ENCODE measurements at places on chromosomes 11 and 22.

DNA sequence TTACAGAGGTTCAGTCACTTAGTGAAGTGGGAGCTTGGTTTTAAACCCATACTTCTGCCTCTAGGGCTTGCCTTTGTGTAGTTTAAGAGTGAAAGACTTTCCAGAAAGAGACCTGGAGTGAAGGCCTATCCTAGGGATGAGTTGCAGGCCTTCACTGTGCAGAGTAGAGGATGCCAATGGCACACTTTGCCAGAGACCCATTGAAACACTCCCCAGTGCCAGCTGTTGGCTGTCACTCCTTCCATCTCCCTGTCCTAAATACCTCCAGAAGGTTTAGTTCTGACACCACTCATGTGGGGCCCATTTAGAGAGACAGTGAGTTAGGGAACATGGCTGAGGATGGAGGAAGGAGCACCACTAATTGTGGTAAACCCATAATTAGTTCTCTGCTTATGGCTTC, 31.5 kb downstream of the NAV2 start:
- DNase-seq: no peak

DNA sequence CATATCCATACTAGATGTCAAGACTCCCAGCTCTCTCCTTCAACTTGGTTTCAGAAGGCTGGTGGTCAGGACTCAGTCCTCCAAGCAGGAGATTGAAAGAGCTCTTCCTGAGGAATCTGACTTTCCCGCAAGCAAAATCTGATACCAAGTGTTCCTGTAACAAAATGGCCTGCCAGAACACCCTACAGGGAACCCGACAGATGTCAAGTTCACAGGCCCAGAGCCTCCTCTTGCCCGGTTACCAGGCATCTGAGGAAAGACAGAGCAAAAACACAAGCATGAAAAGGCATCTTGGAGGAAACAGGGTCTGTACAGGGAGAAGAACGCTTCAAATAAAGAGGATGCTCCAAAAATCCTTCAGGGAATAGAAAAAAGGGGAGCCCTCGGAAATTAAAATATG, 8.7 kb upstream of the KCNJ5 start:
- DNase-seq: no peak

GRCh38 chr11:115340874-115341273, 163.3 kb downstream of the CADM1 start:
- DNase-seq: no peak

GRCh38 chr11:1693327-1694063, 3.5 kb upstream of the KRTAP5-6 start:
- DNase-seq: peak; percentile 82

- DNase-seq: peak; percentile 40
These were observed 27.5 kb downstream of the LINC01488 start for GRCh38 chr11:69508974-69509373.

- DNase-seq: no peak
These were observed 348.2 kb downstream of the CADM1 start for GRCh38 chr11:115155978-115156377.

GRCh38 chr11:59413646-59414045, 12.6 kb downstream of the OR5A2 start:
- DNase-seq: no peak
